Fibroblast of mammary gland (primary cell): ENCODE measurements at places on chromosomes 4 and X.

- DNase-seq: peak; percentile 3
These were observed 48.5 kb upstream of the GPRIN3 start for GRCh38 chr4:89356086-89356485.

GRCh38 chr4:102423375-102423774, 77.8 kb upstream of the NFKB1 start:
- no peak for DNase-seq

GRCh38 chrX:38803243-38803587, 2.0 kb downstream of the MID1IP1 start:
- DNase-seq: no peak

GRCh38 chr4:124833831-124834505, 121.4 kb upstream of the ANKRD50 start:
- no peak for DNase-seq

DNA sequence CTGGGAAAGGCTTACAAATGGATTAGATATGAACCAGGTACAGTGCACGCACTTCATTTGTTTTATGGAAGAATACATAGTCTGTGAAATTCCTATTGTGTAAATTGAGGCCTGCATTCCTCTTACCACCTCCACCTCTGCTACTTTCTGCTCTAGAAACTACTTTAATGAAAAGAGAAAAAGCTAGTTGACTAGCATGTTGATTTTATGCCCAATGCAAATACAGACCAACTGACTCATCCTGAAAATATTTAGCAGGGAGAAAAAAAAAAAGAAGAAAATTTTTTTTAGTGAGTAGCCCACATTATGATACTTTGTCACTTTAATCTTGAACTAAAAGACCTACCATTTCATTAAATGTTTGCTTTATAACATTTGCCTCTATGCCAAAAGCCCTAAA, 41.2 kb downstream of the DCLK2 start:
- DNase-seq: peak; percentile 45

DNA sequence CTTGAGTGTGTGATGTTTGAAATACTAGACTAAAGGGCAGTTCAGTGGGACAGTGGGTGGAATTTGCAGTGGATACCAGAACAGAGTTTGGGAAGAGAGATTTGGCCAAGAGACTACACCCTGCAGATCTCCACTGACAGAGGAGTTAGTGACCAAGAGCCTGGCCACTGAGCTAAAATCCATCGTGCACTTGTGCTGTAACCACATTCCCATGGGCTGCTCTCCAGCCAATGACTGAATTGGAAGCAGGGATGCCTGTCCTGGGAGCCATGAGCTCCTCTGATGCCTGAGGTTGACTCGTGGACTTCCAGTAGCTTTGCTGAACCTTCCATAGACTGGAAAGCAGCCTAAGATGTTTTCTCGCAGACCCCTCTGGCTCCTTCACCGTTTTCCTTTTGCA, 296.1 kb downstream of the TRIML1 start:
- DNase-seq: peak; percentile 43

DNA sequence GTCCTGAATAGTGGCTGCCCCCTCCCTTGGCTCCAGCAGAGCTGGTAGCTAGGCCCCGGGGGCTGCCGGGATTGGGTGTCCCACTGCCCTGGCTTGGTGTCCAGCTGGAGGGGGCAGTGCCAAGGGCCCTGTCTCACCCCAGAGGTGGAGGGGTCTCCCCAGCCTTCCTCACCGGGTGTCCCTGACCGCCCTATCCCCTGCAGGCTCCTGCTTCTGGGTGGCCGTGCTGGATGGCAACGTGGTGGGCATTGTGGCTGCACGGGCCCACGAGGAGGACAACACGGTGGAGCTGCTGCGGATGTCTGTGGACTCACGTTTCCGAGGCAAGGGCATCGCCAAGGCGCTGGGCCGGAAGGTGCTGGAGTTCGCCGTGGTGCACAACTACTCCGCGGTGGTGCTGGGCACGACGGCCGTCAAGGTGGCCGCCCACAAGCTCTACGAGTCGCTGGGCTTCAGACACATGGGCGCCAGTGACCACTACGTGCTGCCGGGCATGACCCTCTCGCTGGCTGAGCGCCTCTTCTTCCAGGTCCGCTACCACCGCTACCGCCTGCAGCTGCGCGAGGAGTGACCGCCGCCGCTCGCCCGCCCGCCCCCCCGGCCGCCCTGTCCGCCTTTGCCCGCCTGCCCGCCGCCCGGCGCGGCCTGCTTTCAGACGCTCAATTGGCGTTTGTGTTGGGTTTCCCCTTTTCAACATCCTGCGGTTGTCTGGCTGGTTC, 4.6 kb downstream of the NAT8L start:
- no peak for DNase-seq

DNA sequence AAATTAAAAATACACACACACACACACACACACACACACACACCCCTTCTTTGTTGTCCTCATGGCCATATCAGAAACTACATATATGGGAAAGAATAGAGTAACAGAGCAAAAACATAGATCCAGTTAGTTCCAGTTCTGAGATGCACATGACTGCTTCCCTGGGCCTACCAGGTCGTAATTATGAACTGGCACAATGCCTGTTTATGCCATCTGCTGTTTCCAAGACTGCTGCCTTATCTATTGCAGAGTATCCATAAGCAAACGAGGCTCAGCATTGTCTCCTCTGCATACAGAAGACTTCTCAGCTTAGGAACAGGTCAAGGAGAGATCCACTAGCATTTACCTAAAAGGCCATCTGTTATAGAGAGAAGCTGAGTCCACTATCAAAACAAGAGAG, 789.0 kb downstream of the TECRL start:
- no peak for DNase-seq

DNA sequence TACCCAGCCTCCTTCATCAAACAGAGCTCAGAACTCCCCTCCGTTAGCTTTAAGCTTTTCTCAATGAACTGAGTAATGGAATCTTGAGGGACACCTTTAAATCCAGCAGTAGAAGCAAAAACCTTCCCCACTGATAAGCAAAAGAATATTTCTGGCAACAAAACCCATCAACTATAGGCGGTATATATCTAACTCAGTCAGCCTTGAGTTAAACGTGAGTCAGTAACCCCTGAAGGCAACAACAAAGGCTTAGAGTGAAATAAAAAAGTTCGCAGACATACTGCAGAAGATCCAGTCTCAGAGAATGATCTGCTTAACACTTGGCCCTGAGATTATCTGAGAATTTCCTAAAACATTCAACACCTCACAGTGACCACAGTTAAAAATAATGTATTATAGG, 77.2 kb downstream of the DMD start:
- DNase-seq: no peak

DNA sequence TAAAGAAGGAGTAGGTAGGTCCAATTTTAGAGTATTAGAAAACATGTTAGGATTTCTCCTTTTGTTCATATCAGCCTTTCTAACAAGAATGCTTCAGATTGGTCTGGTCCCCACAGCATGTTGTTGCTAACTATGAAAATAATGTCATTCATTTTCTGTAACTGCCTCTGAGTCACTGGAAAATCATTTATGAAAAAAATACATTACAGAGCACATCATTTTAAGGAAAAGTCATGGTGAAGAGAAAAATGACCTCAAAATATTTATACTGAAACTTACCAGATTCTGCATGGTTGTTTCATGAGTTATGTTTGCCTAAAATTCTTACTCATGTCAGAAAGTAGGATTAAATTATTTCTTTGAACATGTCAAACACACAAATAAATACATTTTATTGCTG, 35.2 kb downstream of the DTHD1 start:
- DNase-seq: no peak

DNA sequence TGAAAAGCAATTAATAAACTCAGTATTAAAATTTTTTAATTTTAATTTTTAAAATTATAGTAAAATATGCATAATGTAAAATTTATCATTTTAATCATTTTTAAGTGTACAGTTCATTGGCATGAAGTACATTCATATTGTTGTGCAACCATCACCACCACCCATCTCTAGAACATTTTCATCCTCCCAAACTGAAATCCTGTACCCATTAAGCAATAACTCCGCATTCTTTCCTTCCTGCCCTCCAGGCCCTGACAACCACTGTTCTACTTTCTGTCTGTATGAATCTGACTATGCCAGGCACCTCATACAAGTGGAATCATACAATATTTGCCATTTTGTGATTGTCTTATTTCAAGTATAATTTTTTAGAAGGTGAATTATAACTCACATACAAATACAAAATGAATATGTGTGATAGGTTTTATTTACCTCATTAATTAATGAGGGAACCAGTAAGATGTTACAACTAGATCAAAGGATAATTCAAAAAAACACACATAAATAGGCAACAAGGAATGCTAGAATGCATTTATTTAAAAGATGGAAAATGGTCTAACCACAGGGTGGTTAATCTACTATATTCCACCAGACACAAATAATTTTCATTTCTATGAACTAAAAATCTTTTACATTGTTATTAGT, 13.1 kb upstream of the AFF1 start:
- peak; percentile 39 for DNase-seq

DNA sequence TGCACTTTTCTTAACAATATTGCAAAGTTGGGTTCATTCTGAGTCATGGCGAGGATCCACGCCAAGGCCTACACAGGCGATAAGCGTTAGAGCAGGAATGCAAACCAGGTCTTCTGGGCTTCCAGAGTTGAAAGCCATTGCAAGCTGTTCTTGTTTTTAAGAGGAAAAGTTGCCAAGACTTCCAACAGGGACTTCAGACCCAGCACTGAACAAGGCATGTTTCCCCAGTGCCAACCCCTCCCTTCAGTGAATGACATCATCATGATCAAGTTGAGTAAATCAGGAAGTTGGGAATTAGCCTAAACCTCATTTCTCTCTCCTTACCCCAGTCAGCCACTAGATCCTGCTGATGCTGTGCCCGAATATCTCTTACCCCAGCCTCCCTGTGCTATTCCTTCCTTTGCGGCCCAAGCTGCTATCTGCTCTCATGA, 355.1 kb downstream of the HS3ST1 start:
- DNase-seq: peak; percentile 87

GRCh38 chr4:73687421-73687820, 52.9 kb upstream of the CXCL8 start:
- no peak for DNase-seq

GRCh38 chr4:182486881-182487280, 243.7 kb downstream of the TENM3 start:
- DNase-seq: peak; percentile 43

DNA sequence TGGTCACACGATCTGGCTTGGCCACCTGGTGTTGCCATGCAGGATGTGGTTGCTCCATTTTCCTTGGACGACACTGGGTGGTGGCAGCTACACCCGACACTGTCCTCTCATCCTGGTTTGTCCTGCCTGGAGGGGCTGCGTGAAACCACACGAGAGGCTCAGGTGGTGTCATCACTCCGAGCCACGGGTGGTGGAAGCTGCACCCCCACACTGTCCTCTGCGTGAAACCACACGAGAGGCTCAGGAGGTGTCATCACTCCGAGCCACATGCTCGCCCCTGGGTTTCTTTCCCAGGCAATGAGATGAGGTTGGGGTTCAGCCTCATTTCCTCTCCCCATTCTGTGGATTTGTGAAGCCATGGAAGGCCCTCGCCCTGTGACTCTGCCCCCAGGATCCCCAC, 34.3 kb downstream of the WFS1 start:
- no peak for DNase-seq

GRCh38 chrX:125953814-125954213, 212.3 kb downstream of the DCAF12L2 start:
- no peak for DNase-seq

DNA sequence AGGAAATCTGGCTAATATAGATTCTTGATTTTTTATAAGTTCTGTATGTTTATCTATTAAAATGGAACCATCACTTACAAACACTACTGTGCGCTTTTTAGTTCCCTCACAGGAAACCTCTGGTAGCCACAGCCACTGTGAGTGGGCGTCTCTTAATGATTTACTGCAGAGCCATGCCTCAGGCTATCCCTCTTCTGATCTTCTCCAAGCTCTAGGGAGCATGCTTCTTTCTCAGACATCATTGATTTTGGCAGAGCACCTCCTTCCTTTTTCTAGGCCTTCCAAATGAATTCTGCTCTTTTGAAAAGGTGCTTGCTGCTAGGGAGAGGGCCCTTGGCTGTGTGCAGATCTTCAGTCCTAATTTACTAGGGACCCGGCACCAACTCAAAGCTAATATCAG, 61.1 kb upstream of the STS start:
- no peak for DNase-seq

GRCh38 chr4:143344041-143344440, 7.4 kb downstream of the GAB1 start:
- DNase-seq: no peak

- no peak for DNase-seq
These were observed 1095.7 kb upstream of the TENM3 start for GRCh38 chr4:181147416-181147951.

DNA sequence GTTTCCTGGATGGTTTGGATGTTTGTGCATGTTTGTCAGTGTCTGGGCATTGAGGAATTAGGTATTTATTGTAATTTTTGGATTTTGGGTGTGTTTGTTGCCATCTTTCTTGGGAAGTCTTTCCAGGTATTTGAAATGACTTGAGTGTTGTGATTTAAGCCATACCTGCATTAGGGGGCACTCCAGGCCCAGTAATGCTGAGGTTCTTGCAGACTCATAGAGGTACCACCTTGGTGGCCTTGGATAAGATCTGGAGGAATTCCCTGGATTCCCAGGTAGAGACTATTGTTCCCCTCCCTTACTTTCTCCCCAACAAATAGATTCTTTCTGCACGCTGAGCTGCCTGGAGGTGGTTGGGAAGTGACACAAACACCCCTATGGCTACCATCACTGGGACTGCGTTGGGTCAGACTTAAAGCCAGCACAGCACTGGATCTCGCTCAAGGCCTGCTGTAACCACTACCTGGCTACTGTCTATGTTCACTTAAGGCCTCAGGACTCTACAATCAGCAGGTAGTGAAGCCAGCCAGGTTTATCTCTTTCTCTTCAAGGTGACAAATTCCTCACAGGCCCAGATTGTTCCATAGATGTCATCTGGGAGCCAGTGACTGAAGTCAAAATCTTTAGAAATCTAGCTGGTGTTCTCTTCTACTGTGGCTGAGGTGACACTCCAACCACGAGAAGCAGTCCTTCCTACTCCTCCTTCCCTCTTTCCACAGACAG, 643.6 kb downstream of the PDHA2 start:
- DNase-seq: no peak

GRCh38 chrX:47483306-47484268, 565 bp upstream of the ZNF41 start:
- peak; percentile 41 for DNase-seq

- DNase-seq: no peak
These were observed 10.1 kb upstream of the ARAP2 start for GRCh38 chr4:36254371-36254770.

DNA sequence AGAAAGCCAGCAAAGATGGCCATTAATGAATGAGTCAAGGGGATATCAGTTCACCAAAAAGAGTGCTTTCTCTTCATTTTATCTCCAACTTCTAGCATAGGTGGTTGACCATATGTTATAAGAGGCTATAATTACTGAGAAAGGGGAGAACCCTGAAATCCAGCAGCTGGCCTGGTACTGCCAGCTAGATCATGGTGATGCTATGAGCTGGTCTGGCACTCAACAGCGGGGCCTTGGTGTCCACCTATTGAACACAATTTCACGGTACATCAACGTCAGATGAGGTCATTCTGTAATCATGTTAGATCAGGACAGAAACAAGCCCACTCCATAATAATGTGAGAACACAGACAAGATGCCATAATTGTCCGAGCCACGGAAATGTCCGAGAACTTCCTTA, 1644.8 kb upstream of the PCDH7 start:
- DNase-seq: no peak

GRCh38 chr4:2250357-2251072, 8.6 kb upstream of the HAUS3 start:
- DNase-seq: no peak
